ENCODE measurements at places on chromosomes 2 and 18.

- DNase-seq, result no peak
These were observed 77.7 kb upstream of the WDR75 start for GRCh38 chr2:189363559-189363958.

DNA sequence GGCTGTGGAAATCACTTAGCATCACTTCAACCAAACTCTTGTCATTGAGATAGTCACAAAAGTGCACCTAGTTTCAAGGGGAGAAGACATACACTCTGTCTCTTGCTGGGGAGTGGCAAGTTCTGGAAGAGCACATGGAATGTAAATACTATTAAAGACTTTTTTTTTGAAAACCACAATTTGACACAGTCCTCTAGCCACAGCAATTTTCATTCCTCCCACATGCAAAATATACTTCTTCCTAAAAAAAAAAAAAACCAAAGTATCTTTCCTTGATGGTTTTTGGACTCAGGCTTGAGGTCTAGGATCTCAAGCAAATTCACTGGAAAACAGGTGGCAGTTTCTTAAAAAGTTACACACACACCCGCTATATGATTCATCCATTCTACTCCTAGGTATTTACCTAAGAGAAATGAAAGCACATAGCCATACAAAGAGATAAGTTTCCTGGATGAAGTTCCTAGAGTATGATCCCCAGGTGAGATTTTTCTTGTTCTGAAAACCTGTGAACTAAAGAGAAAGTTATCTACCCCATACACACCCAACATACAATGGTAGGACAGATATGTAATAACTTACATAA lies 295.8 kb downstream of the SP3 start:
- DNase-seq, result no peak

- no peak for DNase-seq
These were observed 50.2 kb downstream of the SKA1 start for GRCh38 chr18:50424877-50425690.

- no peak for DNase-seq
These were observed 17.4 kb downstream of the ARL4C start for GRCh38 chr2:234479465-234479864.

GRCh38 chr18:35161934-35162333 lies 78.9 kb upstream of the ZNF397 start:
- DNase-seq, result no peak

- no peak for DNase-seq
These were observed 19.3 kb downstream of the BCL11A start for GRCh38 chr2:60534052-60534685.

GRCh38 chr2:12579018-12579417 lies 137.7 kb upstream of the TRIB2 start:
- DNase-seq, result no peak

- no peak for DNase-seq
These were observed 3.2 kb downstream of the SNED1 start for GRCh38 chr2:241001413-241002274.

All from effector CD4-positive, alpha-beta T cell (primary cell).